ENCODE measurements at places on chromosomes 1 and 21. TPM values are rescaled to one million over a fixed set of nuclear protein-coding genes. Genes with fewer than 3 reads are reported as not detected.
A peak's percentile ranks its signal among the peaks of the same experiment; 100 is the strongest.

OR6N1 gene
- total RNA-seq, result not detected

C1orf115 gene
- total RNA-seq, result 5.9 TPM

DNA sequence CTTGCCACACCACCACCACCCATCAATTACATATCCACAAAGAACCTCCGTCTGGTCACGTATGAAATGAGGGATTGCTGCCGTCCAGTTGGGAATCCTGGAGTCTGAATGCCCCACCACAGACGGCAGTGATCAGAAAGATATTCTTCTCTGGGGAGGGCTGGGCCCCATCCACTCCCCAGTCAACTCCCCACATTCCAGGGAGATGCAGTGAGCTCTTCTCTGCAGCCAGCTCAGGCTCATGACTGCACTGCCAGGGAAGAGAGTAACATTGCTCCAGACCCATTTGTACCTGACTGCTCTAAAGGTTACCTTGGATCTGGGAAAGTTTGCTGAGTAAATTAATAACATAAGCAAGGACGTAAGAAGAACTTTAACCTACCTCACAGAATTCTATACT, 18.3 kb downstream of the DEGS1 start:
- no peak for DNase-seq
- H3K4me1 ChIP-seq, result peaks cover 23% of the 10 kb centered on the region
- H3K4me3 ChIP-seq, result no peak overlapping the region
- H3K36me3 ChIP-seq, result peaks cover 3% of the 10 kb centered on the region

ADGRL2 gene
- 76.3 TPM for total RNA-seq

DNA sequence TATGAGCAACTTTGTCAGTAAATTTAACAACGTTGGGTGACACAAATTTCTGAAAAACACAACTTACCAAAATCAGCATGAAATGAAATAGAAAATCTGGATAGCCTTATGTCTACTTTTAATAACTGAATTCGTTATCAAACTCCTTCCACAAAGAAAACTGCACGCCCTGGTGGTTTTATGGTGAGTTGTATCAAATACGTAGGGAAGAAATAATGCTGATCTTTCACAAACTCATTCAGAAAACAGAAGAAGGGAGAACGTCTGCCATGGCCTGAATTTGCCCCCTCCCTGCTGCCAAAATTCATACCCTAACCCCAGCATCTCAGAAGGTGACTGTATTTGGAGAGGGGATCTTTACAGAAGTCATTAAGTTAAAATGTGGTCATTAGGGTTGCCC, 50.0 kb upstream of the COL18A1 start:
- DNase-seq, result no peak
- H3K36me3 ChIP-seq, result no peaks in the 10 kb centered on the region
- H3K27ac ChIP-seq, result no peak overlapping the region
- H3K4me3 ChIP-seq, result no peak overlapping the region
- no peaks in the 10 kb centered on the region for H3K27me3 ChIP-seq
- peaks cover 41% of the 10 kb centered on the region for H3K4me1 ChIP-seq

ARL8A gene
- total RNA-seq, result 75.8 TPM

- H3K27ac ChIP-seq, result peak overlapping the region; percentile 98
- no peaks in the 10 kb centered on the region for H3K27me3 ChIP-seq
- H3K36me3 ChIP-seq, result no peaks in the 10 kb centered on the region
Measured at GRCh38 chr1:212561501-212561931, 47.0 kb upstream of the ATF3 start.

- no peak overlapping the region for H3K4me3 ChIP-seq
- H3K27me3 ChIP-seq, result no peaks in the 10 kb centered on the region
- H3K27ac ChIP-seq, result no peak overlapping the region
- DNase-seq, result no peak
- peaks cover 41% of the 10 kb centered on the region for H3K4me1 ChIP-seq
Measured at GRCh38 chr21:39021478-39021832, 161.8 kb downstream of the PSMG1 start.

DNA sequence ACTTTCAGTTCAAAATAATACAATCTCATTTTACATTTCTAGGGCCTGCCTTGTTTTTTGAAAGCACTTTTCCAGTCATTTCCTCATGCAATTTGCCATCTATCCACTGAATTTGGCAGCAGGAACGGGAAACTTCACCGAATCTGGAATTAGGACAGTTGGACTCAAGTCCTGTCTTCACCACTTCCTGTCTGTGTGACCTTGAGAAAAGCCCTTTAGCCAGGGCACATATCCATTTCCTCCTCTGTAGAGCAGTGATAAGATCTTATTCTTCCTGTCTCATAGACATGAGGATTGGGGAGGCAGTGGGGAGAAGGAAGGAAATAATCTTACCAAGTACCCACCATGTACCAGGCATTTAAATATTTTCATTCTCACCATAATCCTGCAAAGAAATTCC, 12.0 kb downstream of the VAV3 start:
- peaks cover 16% of the 10 kb centered on the region for H3K27me3 ChIP-seq
- DNase-seq, result no peak
- no peak overlapping the region for H3K27ac ChIP-seq
- H3K4me1 ChIP-seq, result no peaks in the 10 kb centered on the region
- H3K4me3 ChIP-seq, result no peak overlapping the region

DNA sequence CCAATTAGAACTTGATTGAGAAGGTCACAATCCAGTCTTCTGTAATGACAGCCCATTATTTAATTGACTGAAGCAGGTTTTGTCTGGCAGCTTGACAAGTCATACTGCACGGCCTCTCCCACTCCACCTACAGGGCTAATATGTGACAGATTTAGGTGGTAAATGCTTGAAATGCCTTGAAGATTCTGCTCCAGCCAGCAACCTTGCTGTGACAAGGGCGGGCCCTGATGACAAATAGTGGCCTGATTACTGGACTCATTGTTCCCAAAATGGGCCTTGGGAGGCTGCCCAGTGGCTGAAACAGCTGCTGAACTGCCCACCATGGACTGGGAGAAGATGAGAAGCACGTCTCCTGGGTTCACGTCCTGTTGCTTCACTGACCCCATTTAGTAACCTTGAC, 30.0 kb upstream of the CRNN start:
- H3K4me3 ChIP-seq, result no peak overlapping the region
- no peak overlapping the region for H3K27ac ChIP-seq
- DNase-seq, result no peak
- no peaks in the 10 kb centered on the region for H3K4me1 ChIP-seq
- no peaks in the 10 kb centered on the region for H3K27me3 ChIP-seq

LCE1E gene
- not detected for total RNA-seq

FAM131C gene
- 0.73 TPM for total RNA-seq

PCP4 gene
- not detected for total RNA-seq

DNA sequence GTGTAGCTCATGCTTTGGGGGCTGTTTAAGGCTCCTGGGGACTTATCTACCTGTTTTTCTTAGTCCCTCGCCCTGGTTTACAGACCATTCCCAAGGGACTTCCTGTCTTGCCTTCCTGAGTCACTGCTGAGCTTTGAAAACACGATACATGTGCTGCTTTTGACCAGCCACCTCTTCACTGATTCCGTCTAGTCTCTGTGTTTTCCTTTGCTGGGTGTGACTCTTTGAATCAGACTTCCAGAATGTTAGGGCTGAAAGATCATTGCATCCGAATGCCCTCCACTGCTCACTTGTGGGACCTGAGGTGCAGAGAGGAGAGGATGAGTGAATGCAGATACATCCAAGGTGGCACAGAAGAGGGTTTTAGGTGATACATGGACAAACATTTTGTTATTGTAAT, 35.4 kb upstream of the CITED4 start:
- no peak overlapping the region for H3K4me3 ChIP-seq
- H3K27me3 ChIP-seq, result no peaks in the 10 kb centered on the region
- peak overlapping the region; percentile 85 for H3K27ac ChIP-seq
- peaks cover 48% of the 10 kb centered on the region for H3K4me1 ChIP-seq
- no peak for DNase-seq

DNA sequence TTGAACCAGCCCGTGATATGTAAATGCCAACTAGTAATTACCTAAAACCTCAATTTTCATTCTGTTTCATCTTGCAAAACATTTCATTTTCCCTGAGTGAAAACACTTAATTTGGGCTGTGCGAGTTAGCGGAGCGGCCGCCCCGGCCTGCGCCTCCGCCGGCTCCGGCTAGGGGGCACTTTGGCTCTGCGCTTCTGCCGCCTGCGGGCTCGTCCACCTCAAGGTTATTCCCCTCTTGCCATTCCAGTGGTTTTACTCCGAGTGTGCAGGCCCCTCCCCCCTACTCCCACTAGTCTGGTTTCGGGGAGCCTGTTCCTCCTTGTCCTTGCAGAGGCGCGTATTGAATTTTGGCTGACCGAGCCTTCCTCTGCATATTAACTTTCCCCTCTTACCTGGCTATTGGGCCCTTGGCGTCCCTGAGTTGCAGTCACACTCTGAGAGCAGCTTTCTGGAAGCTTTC, 55.6 kb downstream of the PEX14 start:
- peaks cover 44% of the 10 kb centered on the region for H3K4me1 ChIP-seq
- no peaks in the 10 kb centered on the region for H3K36me3 ChIP-seq
- H3K27ac ChIP-seq, result peak overlapping the region; percentile 80
- H3K27me3 ChIP-seq, result no peaks in the 10 kb centered on the region
- peak overlapping the region; percentile 64 for H3K4me3 ChIP-seq
- peak; percentile 87 for DNase-seq

GRCh38 chr1:68470388-68470970, 20.7 kb upstream of the RPE65 start:
- no peak overlapping the region for H3K4me3 ChIP-seq
- no peaks in the 10 kb centered on the region for H3K27me3 ChIP-seq
- DNase-seq, result no peak

DNA sequence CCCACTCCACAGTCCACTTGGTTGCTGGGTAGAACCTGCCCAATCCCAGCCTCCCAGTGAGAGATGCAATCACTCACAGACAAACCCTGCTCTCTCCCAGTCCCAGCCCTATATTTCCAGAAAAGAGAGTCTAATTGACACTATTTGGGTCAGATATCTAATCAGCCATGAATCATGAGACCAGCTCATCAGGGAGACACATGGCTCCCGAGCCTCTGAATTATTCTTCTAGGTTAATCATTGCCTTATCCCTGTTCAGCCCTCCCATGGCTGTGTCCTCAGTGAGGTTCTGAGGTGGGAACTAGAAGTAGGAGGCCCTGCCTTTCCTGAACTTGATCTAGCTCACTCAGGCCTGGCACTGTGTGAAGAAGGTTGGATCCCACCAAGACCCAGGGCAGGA, 49.9 kb upstream of the ZC3H12A start:
- no peak overlapping the region for H3K4me3 ChIP-seq
- no peak for DNase-seq
- no peaks in the 10 kb centered on the region for H3K36me3 ChIP-seq
- H3K27me3 ChIP-seq, result peaks cover 11% of the 10 kb centered on the region
- no peak overlapping the region for H3K27ac ChIP-seq
- no peaks in the 10 kb centered on the region for H3K4me1 ChIP-seq

RNU1-1 gene
- total RNA-seq, result 2,650 TPM

HSPA13 gene
- total RNA-seq, result 59.1 TPM

GRCh38 chr21:32544697-32545096, 40.6 kb downstream of the TCP10L start:
- H3K27me3 ChIP-seq, result peaks cover 24% of the 10 kb centered on the region
- H3K4me1 ChIP-seq, result no peaks in the 10 kb centered on the region
- DNase-seq, result no peak
- H3K36me3 ChIP-seq, result no peaks in the 10 kb centered on the region

GRCh38 chr1:30087465-30087864, 635.9 kb downstream of the MATN1 start:
- no peak for DNase-seq
- no peak overlapping the region for H3K4me3 ChIP-seq
- no peak overlapping the region for H3K27ac ChIP-seq
- H3K27me3 ChIP-seq, result peaks cover 6% of the 10 kb centered on the region
- H3K4me1 ChIP-seq, result peaks cover 42% of the 10 kb centered on the region

DNA sequence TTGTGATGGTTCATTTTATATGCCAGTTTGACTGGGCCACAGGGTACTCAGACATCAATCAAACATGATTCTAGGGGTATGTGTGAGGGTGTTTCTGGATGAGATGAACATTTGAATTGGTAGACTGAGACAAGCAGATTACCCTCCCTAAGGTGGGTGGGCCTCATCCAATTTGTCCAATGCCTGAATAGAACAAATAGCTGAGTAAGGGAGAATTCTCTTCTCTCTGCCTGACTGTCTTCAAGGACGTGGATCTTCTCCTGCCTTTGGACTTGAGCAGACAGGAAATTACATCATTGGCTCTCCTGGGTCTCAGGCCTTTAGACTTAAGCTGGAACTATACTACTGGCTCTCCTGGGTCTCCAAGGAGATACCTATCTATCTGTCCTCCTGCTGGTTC, 64.4 kb downstream of the SUSD4 start:
- no peak for DNase-seq
- no peak overlapping the region for H3K27ac ChIP-seq
- no peaks in the 10 kb centered on the region for H3K27me3 ChIP-seq

OR2T3 gene
- not detected for total RNA-seq

- H3K36me3 ChIP-seq, result no peaks in the 10 kb centered on the region
- DNase-seq, result no peak
- H3K27ac ChIP-seq, result no peak overlapping the region
- H3K4me3 ChIP-seq, result no peak overlapping the region
- peaks cover under 1% of the 10 kb centered on the region for H3K4me1 ChIP-seq
Measured at GRCh38 chr1:90841473-90841872, 124.4 kb upstream of the BARHL2 start.

AGO3 gene
- 32.4 TPM for total RNA-seq
